ENCODE measurements at places on chromosomes 16 and 17. TPM values are rescaled to one million over a fixed set of nuclear protein-coding genes. Genes with fewer than 3 reads are reported as not detected.

The NOG gene
- total RNA-seq, result 1.1 TPM

The BPTF gene
- total RNA-seq, result 39.8 TPM

The NTN1 gene
- total RNA-seq, result 0.46 TPM

The P2RX5 gene
- total RNA-seq, result 26.5 TPM

The KRT40 gene
- not detected for total RNA-seq

The KRTAP9-4 gene
- total RNA-seq, result not detected

The ASGR2 gene
- not detected for total RNA-seq

The ABCA6 gene
- total RNA-seq, result not detected

The RPL23 gene
- total RNA-seq, result 2,529 TPM

The CCL3 gene
- not detected for total RNA-seq

The SLC7A5 gene
- total RNA-seq, result 811 TPM

The CLEC18A gene
- not detected for total RNA-seq

The CDH15 gene
- 0.15 TPM for total RNA-seq

The TBC1D3E gene
- total RNA-seq, result not detected

The ACE gene
- total RNA-seq, result 0.72 TPM

The FSCN2 gene
- total RNA-seq, result 2.0 TPM

The CCL14 gene
- not detected for total RNA-seq

The MFAP4 gene
- total RNA-seq, result not detected

The TMEM231 gene
- total RNA-seq, result 8.0 TPM

The FOXL1 gene
- total RNA-seq, result 1.0 TPM

The RPL26 gene
- 3,667 TPM for total RNA-seq

The TIMP2 gene
- total RNA-seq, result 232 TPM

The CLEC10A gene
- total RNA-seq, result not detected

The GPR142 gene
- not detected for total RNA-seq

The SMIM36 gene
- total RNA-seq, result not detected

The PER1 gene
- 3.5 TPM for total RNA-seq

The CALB2 gene
- total RNA-seq, result 6.8 TPM

The KRT24 gene
- not detected for total RNA-seq

The KIF2B gene
- total RNA-seq, result not detected

The SEZ6L2 gene
- total RNA-seq, result 16.5 TPM

The CARD14 gene
- total RNA-seq, result 0.26 TPM

The HS3ST3A1 gene
- total RNA-seq, result 0.26 TPM

The MTSS2 gene
- 32.0 TPM for total RNA-seq

The TPSB2 gene
- not detected for total RNA-seq

Measured in A549 treated with CpdA at 1 μM for 4 hours (cell line).